GM23248 (cell line): ENCODE measurements at places on chromosomes 4 and X. TPM values are rescaled to one million over a fixed set of nuclear protein-coding genes. Genes with fewer than 3 reads are reported as not detected.

- DNase-seq: no peak
Measured at GRCh38 chrX:69154051-69154450, 11.2 kb downstream of the PJA1 start.

DNA sequence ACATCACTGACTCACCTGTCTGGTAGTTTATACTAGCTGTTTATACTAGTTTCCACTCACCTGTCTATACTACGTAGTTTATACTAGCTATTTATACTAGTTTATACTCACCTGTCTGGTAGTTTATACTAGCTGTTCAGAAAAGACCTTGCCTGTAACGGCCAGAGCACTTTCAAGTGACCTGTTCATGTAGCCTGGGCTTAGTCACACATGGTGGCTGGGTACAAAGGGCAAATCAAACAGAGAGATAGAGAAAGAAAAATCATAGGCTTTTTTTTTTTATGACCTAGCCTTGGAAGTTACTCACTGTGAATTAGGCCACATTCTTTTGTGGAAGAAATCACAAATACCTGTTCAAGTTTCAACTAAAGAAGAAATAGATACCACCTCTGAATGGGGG is 30.7 kb upstream of the SPANXN4 start:
- no peak for DNase-seq

- no peak for DNase-seq
Measured at GRCh38 chrX:25665431-25665830, 472.7 kb upstream of the MAGEB18 start.

Gene CT45A3
- total RNA-seq: not detected in 2 replicates

DNA sequence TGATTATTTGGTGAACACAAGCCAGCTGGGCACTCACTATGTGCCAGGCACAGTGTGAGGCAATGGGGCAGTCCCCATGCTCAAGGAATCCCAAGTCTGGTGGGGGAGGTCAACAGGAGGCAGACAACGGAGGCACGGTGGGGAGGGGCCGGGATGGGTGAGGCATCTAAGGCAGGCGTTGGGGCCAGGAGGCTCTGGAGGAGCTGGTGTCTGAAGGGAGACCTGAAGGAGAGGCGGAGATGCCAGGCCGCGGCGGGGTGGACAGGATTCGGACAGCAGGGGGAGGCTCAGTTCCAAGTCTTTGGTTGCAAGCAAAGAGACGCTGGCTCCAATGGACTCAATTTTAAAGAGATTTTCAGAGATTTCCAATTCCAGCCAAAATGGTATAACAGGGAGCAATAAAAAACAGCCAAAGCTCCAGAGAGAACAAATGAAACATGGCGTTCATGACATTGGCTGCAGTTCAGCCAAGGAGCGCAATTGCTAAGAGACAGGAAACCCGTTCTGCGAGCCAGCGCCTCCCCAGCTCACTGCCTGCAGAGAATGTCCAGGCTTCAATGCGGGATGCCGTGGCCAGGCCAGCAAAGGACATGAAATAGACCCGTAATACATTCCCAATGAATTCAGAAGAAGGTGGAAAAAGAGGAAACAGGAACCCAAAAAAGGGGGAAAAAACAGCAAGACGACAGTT is 105.2 kb upstream of the LRPAP1 start:
- DNase-seq: peak; percentile 28

GRCh38 chr4:37540486-37540885 is 145.7 kb downstream of the RELL1 start:
- DNase-seq: no peak

DNA sequence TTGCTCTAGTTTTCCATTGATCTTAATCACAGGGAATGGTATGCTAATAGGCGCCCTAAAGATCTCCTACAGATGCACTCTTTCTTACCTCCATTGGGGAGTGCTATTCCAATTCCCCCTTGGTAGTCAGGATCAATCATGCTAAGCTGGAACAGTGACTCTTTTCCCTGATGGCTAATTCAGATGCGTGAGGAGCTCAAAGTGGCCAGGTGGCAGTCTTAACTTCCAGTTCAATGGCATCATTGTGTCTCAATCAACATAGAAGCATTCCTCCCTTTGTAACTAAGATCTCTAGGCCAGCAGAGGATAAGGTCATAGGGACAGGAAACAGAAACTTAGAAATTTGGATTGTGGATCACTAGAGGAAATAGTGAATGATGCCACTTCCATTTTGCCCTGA is 216.8 kb downstream of the GRID2 start:
- no peak for DNase-seq

- peak; percentile 9 for DNase-seq
Measured at GRCh38 chr4:43776371-43776770, 672.2 kb downstream of the KCTD8 start.

Gene EDNRA
- 0.63 and 0.86 TPM in 2 replicates for total RNA-seq

Gene AVPR2
- not detected in 2 replicates for total RNA-seq

DNA sequence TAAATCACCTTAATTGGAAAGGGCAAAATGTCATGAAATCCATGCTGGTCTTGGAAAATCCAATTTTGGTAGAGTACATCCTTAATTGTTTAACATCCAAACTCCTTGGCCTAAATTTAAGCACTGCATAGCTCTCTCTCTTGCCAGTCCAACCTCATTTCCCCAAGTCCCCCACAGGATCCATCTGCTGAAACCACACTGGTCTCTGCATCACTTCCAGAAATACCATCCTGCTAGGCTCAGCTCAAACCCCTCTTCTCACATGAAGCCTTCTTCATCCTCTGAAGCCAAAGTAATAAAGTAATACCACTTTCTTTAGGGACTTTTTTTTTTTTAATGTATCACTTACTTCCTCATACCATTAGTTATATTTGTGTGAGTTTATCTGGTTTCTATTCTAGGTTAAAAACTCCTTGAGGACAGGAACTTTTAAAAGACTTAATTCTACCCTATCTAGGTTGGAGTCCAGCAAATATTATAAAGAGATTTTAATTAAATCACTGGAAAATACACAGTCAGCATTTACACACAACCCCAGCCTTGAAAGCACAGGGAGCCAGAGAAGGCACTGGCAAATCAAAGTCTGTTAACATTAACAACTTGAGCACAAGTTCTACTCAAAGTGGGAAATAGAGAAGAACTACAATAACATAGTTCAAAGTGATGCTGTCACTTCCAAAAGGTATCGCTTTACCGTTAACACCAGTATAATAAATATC is 16.7 kb upstream of the KLF3 start:
- no peak for DNase-seq

- DNase-seq: peak; percentile 74
Measured at GRCh38 chrX:100685284-100685996, 41.4 kb downstream of the SRPX2 start.

GRCh38 chr4:88696630-88697029 is 999 bp downstream of the NAP1L5 start:
- peak; percentile 54 for DNase-seq

DNA sequence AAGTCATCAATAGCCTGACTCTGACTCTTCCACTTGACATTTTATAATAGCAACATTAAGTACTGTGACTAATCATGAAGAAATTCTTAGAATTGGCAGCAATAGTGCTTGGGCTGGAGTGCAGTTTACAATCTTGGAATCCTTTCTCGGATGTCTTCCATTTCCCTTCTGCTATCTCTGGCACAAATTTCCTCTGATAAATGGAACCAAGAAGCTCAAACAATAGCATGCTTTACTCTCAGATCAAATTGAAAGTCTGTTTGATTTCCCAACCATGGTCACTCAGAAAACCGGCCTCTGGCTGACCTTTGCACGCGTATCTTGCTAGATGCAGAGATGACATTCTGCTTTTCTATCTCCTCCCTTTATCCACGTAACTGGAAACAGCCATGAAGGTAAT is 99.0 kb upstream of the SPANXC start:
- DNase-seq: peak; percentile 43

Gene PPP1R2C
- not detected in 2 replicates for total RNA-seq

Gene TBC1D19
- 25.0 and 37.3 TPM in 2 replicates for total RNA-seq

DNA sequence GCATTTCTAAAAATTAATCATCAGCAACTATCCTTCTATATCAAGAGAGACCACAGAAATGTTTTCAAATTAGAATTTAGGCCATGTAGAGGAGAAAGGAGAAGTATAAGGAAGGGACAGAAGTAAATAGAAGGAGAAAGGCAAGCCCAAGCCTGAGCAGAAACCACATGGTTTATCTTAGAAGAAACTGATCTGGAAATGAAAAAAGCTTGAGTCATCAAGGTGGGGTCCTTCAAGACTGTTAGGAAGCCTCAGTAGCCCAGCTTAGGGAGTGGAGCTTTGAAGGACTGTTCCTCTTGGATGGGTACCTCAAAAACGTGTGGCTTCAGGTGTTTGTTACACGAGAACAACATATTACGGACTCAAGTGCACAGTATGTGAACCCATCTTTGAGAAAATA is 4.5 kb downstream of the BMX start:
- DNase-seq: no peak

Gene PDZD11
- total RNA-seq: 57.0 and 59.3 TPM in 2 replicates

- no peak for DNase-seq
Measured at GRCh38 chr4:1646690-1647089, 37.4 kb downstream of the FAM53A start.

DNA sequence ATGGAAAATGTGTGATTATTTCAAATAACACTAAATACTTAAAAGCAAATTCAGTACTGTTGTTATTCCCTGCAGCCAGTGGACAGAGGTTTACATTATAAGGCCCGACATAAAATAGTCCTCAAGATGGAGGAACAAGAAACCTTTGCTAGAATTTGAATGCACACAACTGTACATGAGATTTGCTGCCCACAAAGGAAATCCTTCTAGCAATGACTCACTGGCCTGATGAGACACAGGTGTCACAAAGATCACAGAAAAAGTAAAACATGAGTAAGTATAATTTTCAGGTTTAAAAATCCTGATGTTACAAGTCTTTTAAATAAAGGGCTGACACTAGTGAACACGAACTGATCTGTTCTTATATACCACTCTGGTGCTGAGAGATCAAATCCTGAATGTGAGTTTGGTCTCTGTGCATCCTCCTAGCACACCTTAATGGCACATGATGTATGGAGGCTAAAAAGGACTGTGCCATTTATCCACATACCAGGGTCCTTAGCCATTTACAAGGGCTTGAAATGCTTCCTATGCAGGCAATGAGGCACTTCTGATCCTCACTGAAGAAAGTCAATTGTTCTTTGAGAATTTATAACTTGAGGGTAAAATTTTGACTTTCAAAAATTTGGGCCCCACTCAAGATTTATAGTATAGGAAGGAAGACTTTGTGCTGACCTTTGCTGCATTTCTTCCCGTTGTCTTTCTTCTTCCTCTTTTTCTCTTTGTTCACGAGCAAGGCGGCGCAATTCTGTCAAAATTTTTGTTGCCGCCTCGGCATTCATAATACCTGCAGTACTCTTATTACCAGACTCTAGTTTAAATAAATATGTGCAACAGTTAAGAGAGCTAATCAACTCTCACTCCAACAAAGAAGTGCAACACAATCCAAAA is 23.0 kb downstream of the MAP7D3 start:
- DNase-seq: peak; percentile 33

- no peak for DNase-seq
Measured at GRCh38 chr4:121236353-121237068, 72.4 kb upstream of the TNIP3 start.
